ENCODE measurements at places on chromosomes 2 and 18.
A peak's percentile ranks its signal among the peaks of the same experiment; 100 is the strongest.

DNA sequence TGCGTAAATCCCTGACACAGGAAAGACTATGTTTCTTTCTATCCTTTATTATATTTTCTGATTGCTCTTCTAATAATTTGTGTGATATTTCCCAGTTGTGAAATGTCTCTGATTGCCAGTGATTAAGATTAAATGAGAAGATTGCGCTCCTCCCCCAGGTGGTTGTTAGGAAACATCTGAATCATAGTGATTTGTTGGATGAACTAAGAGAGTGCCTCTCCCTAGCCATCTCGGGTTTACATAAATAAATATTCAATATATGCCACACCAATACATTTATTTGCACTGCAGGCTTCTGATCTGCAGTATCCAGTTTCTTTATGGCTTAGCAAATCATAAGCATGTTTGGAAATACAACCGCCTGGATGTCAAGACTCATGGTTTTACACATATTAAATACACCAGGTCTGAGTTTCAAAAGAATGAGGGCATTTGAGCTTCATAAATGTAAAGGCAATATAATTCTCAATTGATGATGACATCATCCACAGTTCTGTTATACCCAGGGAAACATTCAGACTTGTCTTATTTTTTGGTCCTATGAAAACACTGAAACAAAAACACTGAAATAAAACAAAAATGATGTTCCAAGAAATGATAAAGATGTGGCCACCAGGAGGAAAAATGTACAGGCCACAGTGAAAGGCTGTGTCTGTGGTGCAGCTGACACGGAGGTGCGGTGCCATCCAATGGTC is 826.7 kb upstream of the ACVR2A start:
- DNase-seq, result no peak

DNA sequence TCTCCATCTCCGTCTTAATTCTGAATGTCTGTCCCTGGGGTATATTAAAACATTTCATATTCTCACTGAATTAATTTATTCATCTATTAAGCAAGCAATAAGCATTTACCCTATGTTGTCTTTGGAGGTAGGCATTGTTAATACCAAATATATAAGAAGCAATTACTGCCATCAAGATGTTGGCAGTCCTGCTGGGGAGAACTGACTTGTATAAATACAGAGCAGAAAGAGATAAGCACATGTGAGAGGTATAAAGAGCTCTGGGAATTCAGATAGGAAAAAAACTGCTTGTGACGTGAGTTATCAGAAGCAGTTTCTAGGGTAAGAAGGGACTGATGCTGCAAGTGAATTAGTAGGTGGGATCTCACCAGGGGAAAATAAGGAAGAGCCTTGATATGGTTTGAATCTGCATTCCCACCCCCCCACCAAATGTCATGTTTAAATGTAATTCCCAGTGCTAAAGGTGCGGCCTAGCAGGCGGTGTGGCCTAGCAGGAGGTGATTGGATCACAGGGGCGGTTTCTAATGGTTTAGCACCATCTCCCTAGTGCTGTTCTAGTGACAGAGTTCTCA is 286.8 kb downstream of the RAD51AP2 start:
- DNase-seq, result no peak

- DNase-seq, result no peak
Observed at GRCh38 chr2:148957023-148957422, 81.5 kb upstream of the LYPD6B start.

DNA sequence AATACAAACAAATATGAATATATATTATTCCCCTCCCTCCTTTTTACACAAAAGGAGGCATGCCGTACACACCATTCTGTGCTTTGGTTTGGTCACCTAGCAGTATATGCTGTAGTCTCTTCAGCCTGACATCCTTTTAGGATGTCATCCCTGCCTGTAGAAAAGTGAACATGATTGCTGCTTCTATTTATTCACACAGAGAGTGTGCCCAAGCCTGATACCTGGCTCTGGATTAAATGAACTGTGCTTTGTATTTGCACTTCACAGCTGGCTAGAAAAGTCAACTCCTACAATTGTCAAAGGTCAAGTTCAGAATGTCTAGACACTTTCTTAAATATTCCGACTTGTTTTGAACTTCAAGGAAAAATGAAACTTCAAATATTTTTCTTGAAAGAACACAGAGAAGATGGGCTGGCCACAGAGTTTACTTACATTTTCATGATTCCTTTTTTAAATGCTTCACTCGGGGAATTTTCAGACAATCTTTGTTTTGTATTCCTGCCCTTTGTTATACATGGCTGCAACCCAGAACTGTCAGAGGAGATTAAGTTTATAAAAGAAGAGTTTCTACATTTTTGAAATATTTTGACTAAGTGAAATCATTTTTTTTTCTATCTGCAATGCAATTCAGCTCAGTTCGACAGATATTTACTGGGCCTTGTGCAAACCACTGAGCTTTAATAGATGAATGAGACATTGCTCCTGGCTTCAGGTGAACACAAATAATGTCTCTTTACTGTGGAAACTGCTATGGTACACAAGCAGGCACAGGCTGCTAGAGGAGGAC is 33.5 kb downstream of the DAPL1 start:
- DNase-seq, result no peak

- DNase-seq, result no peak
Observed at GRCh38 chr2:221563270-221563985, 8.7 kb downstream of the EPHA4 start.

DNA sequence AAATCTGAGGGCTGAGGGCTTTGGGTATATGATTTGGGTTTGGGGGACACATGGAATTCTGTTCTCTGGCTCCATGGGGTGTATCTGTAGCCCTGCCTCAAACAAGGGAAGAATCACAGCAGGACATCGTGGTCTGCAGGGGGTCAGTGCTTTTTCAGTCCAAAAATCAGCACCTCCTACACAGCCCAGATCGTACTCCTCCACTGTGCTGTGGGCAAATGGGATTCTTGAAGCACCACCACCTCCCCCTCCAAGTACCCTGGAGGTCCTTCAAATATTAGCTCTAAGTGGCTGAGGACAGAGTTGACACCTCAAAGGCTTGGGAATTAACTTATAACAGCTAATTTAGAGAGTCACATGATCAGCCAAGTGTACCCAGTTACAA is 41.5 kb downstream of the EPHA4 start:
- DNase-seq, result no peak

GRCh38 chr2:121017396-121017795 is 267.6 kb downstream of the TFCP2L1 start:
- DNase-seq, result no peak

- DNase-seq, result peak; percentile 28
Observed at GRCh38 chr2:68925295-68925896, 27.3 kb downstream of the GKN2 start.

- no peak for DNase-seq
Observed at GRCh38 chr2:227293531-227293930, 31.5 kb upstream of the MFF start.

DNA sequence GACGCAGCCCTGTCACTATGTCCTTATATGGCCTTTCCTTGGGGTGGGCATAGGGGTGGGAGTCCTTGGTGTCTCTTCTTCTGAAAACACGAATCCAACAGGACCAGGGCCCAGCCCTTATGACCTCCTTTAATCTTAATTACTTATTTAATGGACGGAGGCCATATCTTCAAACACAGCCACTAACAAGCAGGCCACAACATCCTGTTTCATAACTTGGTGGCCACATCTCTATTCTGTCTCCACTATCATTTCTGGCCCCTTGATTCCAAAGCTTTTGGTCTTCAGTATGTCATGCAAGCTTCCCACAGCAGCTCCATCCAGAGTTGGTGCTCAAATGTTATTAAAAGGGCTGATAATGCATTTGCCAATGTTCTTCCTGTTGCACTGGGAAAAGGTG is 287.3 kb upstream of the SMIM21 start:
- DNase-seq, result no peak

DNA sequence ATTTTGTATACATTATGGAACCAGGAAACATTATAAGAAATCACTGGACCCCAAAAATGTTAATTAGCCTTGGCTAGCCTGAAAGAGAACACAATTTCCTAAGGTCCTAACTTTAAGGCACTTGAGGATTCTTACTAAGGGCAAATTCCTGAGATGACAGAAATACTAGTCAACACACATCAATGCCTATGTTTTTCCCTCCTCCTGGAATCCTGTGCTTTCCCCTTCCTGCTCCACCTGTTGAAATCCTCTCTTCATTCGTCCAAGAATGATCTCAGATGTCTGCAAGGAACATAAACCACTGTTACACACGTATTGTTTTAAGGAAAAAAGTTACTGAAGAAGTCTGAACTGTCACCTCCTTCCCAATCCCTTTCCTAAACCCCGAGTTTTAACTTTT is 21.2 kb upstream of the DARS1 start:
- no peak for DNase-seq
